NCI-H1417 treated with DMSO at 0.1 percent for 48 hours (cell line): ENCODE measurements at places on chromosomes 6 and 20.

DNA sequence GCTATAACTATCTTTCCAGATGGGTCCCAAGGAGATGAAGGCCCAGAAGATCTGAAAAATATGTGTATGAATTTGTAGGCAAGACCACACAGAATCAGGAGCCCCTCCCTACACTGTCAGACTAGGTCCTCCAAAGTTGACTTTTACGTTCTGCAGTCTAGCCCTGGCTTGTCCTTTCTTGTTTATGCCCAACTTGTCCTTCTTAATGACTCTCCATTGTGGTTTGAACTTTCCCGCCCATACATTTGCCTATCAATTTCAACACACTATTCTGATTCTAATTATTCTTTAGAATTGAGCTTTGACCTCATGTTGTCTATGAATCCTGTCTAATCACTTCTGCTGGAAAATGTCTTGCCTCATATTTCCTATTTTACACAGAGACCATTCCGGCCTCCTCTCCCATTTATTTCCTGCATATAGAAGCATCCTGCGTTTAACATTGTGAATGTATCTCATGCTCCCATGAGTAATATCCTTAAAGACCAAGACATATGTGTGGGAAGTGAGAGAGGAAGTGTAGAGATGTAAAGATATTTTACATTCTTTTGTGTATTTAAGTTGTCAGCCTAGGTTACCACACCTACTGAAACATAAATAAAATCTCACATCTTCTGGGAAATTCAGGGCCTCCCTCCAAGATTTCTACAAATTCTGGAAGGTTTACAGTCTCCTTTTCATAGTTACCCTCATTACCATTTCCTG lies 348.3 kb downstream of the BCKDHB start:
- DNase-seq, result no peak

DNA sequence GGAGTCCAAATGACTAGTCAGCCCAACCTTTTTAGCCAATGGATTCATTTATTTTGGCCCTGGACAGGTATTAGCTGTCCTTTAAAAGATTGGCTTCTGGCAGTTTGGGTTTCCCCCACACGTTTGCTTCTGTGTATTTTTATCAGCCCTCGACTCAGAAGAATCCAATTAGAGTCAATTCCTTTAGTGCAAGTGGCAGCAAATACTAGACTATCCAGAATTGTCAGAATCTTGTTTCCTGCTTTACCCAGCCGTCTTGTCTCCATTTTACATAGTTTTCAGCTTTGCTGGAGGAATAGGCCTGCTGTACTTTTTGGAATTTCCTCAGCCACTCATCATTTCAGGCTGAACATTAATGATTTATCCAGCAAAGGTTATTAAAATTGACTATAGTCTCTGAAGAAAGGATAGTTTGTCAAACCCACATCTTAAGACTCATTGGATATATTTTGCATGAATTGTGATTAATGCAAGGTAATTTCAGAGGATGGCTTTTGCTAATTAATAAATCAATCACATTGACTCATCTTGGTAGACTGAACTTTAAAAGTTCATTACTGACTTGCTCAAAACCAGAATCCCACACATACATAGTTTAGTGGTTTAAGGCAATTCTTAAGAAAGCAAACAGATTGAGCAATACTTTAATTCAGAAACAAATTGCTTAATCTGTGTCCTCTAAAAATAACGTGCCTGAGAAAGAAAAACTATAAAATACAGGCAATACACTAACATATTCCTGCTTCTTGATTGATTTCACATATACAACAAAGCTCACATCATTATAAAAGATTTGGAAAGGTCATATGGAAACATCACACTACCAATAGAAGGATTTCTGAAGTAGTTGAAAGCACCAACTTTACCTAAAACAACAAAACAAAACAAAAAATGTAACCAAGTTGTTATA lies 62.9 kb upstream of the ZNF217 start:
- DNase-seq, result no peak

GRCh38 chr6:110366975-110367374 lies 8.8 kb upstream of the METTL24 start:
- DNase-seq, result no peak

- DNase-seq, result no peak
Measured at GRCh38 chr20:62463651-62464424, 12.0 kb downstream of the GATA5 start.

DNA sequence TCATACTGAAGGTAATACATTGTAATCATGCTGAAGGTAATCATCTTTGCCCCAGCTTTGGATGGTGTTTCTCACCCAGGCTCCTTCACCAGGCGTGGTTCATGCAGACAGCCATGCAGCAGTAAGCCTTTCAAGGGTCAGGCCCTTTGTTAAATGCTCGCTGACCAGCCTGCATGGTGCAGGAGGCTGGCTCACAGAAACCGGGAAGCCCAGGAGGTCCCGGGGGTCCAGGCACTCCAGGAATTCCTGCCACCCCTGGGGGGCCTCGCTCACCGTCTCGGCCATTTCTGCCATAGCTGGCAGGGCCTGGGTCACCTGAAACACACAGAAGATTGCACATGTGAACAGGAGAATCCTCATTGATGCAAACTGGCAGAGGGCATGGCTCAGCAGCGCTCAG lies 86.1 kb downstream of the COL9A1 start:
- DNase-seq, result no peak

DNA sequence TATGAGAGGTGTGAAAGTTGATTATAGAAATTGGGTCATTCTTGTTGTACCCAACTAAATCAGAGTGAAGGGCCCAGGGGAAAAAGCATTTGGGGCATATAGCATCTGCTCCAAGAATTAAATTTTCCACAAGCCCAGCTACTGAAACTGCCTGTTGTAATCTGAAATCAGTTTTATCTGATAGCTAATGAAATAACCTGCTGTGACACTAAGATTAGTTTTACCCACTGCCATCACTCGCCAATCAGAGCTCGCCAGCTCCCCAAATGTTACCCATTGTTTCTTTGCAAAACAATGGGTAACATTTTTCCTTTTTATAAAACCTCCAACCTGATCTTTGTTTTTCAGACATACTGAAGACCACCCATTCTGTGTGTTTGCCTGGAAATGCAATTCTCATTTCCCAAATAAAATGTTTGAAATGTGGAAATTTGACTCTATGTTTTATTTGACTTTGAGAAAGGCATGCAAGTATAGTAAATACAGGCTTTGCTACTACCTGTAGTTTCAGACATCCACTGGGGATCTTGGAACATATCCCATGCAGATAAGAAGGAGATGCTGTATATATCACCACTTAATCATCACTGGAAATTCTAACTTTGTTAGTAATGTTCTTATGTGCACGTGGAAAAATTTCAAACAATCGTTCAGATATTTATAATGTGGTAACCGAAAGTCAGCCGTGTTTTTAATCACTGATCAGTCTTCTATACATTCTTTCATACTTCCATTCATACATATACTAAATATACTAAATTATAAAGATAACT lies 6.3 kb upstream of the AHI1 start:
- DNase-seq, result no peak

GRCh38 chr20:2984956-2985661 lies 58.3 kb upstream of the GNRH2 start:
- DNase-seq, result no peak

DNA sequence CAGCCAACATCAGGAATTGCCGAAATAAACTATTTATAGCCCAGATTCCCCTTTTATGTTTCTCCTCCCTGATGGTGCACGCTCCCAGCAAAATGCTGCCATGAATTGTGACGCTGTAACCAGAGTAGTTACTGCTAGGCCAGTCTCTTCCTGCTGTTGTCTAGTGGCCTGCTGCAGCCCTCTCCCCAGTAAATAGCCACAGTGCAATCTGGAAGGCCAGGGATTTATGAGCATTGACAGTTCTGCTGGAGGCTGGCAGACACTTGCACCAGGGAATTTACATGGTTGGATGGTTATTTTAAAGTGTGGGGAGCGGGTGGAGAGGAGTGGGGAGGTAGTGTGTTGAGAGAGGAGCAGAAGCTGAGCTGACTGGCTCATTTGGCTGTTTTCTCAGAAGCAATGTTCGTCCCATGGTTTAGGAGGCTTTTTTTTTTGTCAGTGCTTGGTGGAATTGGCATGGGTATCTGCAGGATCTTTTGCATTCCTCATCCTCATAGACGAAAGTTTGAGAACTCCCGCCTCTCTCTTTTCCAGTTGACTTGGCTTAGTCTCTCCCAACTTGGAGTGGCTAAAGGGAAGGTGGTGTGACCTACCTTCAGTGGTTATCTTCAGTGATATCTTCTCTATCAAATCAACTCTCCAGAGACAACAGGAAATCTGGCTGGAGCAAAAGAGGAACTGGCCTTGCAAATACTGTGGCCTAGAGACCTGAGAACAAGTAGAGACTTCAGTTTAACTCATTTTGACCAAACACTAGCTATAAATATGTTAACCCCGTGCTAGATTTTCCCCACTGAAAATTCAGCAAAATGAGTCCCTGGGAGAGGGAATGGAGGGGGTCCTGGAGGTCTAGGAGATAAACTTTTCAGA lies 99.3 kb upstream of the VSTM2L start:
- DNase-seq, result no peak
